ENCODE measurements at places on chromosomes 7 and 10.

DNA sequence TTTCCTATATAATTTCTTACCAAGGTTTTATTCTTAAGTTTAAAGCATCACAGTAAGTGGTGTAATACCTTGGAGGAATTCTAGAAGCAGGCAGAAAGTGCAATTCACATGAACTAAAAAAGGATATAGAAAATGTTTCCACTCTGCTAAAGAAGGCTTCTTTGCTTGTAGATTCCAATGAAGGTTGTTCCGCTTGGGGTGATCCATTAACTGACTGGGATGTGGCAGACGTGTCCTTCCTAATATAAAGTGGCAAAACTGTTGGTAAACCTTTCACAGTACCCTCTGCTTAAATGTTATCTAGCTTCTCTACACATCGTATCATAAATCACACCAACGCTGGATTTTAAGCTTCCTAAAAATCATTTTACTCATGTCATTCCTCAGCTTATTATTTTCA, 2.3 kb downstream of the ZC3HC1 start:
- DNase-seq = no peak

GRCh38 chr7:127114742-127115265, 137.9 kb downstream of the GRM8 start:
- no peak for DNase-seq

DNA sequence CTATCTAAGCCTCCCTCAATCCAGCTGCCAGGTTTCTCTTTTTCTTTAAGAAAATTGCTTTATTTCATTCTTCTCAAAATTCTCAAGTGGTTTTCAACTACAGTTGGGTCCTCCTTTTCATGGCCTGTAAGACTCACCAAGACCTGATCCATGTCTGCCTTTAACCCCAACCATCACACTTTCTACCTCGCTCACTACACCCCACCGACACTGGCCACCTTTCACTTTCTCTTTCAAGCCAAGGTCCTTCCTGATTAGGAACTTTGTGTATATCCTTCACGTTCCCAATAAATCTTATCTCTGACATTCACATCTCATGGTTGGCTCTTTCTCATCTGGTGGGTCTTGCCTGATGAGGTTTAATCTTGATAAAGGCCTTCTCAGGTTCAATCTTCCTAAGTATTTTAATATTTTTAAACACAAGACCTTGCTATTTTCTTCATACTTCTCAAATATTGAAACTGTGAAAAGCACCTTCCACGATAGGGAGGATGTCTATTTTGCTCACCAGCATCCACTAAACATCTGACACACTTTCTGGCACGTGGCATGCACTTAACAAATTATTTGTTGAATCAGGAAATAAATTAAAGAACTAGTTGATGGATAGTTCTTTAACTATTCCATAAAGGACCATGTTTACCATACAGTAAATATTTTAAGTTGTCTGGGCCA, 624.8 kb downstream of the GRID1 start:
- no peak for DNase-seq

DNA sequence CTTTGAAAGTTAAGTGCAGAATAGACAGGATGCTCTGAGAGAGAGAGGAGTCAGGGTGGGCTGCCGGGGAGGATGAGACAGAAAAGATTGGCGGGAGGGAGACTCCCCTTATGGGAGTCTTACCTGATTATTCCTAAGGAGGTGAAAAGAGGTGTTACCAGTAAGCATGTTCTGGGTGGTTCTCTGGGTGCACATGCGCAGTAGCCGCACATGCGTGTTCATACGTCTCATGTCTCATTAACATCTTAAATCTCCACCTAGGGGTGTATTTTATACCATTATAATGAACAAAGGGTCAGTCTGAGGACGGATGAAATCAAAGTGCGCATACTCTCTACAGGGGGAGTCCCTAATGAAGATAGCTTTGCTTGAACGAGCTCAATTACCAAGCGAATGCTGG, 592.9 kb upstream of the C7orf33 start:
- DNase-seq = no peak

DNA sequence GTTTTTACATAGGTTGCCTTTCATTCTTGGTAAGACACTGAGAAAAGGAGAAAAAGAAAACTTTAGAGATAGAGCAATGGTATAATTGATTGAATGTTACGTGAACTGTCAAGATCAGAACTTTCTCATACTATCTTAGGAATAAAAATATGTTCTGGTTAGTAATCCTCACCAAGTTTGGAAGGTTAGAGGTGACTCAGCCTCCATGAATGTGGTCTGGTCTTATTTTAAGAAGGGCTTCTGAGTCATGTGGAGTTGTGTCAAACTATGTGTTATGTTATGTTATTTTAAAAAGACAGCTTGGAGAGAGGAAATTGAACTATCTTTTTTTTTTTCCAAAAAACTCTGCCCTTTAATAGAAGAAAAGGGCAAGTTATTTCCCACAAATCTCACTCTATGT, 458.6 kb upstream of the KLF6 start:
- DNase-seq = peak; percentile 100

GRCh38 chr7:34187798-34188307, 282.5 kb downstream of the BMPER start:
- peak; percentile 11 for DNase-seq

DNA sequence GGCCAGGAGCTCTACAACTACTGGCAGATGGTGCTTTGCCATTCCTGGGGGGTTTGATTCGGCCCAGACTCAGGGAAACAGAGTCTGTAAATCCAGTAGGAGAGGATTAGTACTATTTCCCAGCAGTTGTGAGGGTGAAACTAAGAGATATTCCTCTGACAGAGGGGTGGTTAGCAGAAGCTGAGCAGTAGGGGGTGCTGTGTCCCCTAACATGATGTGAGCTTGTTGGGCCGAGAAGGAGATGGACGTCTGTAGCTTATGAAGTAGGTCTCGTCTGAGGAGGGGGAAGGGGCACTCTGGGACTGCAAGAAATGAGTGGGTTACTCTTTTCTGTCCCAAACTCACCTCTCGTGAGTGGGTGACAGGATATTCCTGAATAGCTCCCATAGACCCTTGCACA, 179.2 kb upstream of the MBL2 start:
- DNase-seq = peak; percentile 1

DNA sequence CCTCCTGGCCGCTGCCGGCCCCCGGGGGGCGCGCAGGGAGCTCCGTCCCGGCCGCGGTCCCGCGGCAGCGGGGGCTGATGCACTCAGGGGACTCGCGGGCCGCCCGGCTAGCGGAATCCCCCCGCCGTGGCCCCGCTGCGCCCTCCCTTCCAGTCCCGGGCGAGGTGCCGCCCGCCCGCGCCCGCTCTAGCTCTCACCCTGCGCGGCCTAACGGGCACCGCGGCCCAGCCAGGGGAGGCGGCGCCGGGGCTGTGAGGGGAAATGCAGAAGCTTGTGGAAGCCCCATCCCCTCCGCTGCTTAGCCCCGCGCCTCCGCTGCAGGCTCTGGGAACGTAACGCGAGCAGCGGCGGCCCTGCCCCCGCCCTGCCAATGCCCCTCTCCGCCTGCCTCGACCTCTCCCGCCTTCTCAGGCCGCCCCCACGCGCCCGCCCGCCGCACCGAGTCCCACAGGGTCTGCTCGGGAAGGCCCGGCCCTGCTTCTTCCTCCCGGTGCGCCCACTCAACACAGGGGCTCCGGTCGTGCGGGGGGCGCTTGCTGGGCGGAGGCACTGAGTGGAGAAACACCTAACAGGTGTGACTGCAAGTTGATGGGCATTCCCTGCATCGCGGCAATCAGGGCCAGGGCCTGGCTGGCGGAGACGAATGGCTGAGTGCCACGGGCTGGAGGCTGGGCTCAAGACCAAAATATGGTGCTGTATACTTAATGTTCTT, 384 bp upstream of the TMEM229A start:
- DNase-seq = no peak

GRCh38 chr10:28127881-28128280, 129.0 kb upstream of the ODAD2 start:
- peak; percentile 12 for DNase-seq

DNA sequence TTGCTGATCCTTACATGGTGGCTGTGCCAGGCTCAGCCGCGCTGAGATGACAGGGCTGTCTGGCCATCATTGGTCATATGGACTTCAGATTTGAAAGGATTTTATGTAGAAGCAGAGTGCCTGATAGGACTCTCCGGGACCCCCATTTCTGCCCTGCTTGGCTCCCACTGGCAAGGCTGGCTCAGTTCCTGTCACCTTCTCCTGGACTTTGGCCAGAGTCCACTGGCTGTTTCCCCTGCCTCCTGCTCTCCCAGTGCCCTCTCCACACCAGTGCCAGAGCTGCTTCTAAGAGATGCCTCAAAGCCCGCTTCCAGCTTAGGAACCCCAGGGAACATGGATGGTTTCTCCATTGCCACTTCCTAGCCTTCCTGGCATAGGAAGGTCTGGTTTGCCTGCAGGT, 5.1 kb upstream of the SH2D4B start:
- no peak for DNase-seq

DNA sequence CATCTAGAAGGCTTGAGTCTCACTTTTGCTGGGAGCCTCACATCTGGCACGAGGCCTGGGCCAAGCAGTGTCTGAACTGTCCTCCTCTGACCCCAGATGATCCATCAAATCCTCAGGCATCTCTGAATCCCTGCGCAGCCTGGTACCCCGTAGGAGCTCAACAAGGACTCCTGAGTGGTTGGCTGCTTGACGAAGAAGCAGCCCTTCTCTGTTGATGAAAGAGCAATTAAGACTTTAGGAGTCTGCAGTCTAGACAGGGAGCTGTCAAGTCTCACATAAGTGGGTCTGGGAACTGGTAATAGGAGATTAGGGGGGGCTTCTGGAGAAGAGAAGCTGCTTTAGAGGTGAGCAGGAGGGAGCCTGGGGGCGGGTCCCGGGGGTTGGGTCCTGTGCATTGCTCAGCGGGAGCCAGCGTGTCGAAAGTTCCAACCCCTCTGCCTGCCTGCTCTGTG, 326.0 kb downstream of the RPS24 start:
- DNase-seq = no peak

DNA sequence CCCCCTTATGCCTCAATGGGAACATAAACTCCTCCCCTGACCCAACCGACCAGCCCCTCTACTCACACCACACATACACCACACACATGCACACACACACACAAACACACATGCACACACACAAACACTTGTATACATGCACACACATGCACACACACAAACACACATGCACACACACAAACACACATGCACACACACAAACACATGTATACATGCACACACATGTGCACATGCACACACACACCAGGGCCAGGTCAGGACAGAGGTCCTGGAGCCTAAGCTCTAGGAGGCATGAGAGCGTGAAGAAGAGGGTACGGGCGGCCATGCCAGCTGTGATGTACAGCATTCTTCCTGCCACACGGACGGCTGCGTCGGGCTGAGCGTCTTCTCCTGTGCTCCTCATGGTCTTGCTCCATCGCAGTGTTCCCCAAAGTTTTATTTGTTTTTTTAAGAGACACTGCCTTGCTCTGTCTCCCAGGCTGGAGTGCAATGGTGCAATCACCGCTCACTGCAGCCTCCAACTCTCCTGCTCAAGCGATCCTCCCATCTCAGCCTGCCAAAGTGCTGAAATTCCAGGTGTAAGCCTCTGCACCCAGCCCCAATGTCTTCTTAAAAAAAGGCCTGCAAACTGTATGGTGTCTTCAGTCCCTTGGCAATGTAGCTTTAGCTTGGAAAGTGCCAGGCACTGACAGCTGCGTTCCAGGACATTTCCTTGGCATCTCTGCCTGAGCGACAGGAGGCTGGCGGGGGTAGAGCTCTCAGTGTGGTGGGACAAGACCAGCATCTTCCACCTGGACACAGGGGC, 38.8 kb upstream of the INPP5A start:
- no peak for DNase-seq

GRCh38 chr10:85148693-85149640, 820.6 kb downstream of the CCSER2 start:
- no peak for DNase-seq

- no peak for DNase-seq
Measured at GRCh38 chr7:23742051-23742450, 32.0 kb downstream of the STK31 start.

GRCh38 chr7:102085218-102085772, 201.4 kb upstream of the SH2B2 start:
- no peak for DNase-seq

GRCh38 chr10:1968257-1969033, 231.1 kb upstream of the ADARB2 start:
- no peak for DNase-seq

GRCh38 chr10:91741356-91741755, 56.9 kb upstream of the TNKS2 start:
- DNase-seq = no peak

DNA sequence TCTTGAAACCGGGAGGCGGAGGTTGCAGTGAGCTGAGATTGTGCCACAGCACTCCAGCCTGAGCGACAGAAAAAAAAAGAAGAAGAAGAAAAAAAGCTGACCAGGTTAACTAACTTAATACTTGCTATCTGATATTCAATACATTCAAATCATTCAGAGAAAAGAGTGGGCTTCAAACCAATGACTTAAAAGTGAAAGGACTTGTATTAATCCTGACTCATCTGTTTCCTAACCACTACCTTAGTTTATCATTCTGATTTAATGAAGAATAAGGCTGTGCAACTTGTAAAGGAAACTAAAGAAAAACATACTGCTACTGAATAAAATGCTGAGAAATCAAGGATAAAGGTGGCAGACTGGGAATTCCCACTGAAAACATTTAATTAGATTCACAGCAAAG, 128.4 kb downstream of the NRBF2 start:
- DNase-seq = peak; percentile 48

DNA sequence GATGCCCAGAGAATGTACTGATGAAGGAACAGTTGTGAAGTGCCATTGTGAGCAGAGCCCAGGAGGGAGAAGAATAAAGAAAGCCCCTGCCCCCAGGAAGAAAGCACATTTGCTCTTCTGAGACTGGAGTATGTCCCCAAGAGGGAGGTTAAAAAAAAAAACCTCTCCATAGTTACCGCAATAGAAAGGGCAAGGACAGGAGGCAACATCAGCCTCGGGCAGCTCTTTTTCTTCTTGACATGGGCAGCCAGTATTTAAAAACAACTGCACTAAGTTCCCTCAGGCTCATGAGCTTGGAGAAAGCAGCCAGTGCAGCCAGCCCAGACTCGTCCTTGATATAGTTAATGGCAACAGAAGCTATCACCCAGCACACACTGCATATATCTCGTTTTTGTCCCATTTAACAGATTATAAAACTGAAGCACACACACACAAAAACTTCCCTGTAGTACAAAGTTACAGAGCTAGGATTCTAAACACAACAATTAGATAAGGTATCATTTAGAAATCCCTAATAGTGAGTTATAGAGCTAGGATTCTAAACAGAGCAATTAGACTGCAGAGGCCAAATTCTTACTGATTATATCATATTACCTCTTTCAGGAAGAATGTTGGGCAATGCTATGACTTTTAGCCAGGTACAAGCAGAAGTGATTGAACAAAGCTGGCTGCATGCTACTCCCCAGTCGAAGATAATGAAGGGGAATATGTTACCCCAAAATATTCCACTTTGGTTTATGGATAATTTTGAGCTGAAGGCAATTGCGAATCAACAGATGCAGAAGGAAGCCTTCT, 823.5 kb downstream of the GRID1 start:
- DNase-seq = no peak

GRCh38 chr7:137882261-137882668, 35.5 kb upstream of the DGKI start:
- DNase-seq = peak; percentile 100

GRCh38 chr7:2802101-2802500, 42.0 kb downstream of the GNA12 start:
- peak; percentile 57 for DNase-seq

- DNase-seq = no peak
Measured at GRCh38 chr10:10351451-10351850, 666.2 kb upstream of the CELF2 start.
